Effector CD4-positive, alpha-beta T cell (primary cell): ENCODE measurements at places on chromosomes 12 and 14.
A peak's percentile ranks its signal among the peaks of the same experiment; 100 is the strongest.

DNA sequence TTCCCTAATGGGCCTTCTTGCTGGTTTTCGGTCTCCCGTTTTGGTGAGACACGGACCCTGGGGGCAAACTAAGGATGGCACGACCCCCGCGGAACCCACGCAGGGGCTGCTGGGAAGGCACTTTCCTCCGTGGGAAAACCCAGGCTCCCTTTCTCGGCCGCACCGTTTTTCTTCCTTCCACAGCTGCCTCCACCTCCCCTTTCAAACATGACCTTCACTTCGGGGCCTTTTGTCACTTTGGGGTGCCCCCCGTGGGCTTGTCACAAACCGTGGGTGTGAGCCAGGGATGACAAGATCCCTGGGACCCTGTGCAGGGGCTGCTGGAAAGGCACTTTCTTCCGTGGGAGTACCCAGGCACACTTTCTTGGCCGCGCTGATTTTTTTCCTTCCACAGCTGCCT, 268.7 kb downstream of the ALG10 start:
- no peak for DNase-seq

GRCh38 chr12:51911788-51912711, 4.7 kb downstream of the ACVRL1 start:
- DNase-seq, result no peak

GRCh38 chr14:22555384-22556011, 33.5 kb downstream of the DAD1 start:
- peak; percentile 66 for DNase-seq

- DNase-seq, result no peak
Observed at GRCh38 chr14:61416591-61416990, 95.2 kb downstream of the PRKCH start.

DNA sequence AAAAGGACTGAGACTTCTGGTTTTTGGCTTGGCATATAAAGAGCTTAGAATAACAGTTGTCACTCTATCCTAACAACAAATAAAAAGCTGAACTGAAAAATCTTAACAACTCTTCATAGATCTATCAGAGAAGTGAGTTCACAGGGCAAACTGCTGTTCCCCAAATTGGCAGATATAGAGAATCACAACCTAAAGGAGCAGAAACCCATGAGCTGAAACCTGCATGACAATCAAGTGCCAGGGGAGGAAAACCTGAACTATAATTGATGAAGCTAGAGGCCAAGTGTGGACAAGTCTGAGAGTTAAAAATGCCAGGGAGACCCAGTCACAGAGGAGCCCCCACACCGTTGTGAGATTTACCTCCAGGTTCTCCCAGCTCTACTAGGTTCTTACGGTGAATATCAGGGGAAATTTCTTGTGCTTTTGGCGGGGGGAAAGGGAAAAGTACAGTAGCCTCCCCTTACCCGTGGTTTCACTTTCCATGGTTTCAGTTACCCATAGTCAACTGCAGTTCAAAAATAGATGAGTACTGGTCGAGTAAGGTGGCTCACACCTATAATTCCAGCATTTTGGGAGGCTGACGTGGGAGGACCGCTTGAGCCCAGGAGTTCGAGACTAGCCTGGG, 53.9 kb downstream of the ATF7 start:
- no peak for DNase-seq

GRCh38 chr14:80080601-80081000, 130.7 kb downstream of the DIO2 start:
- DNase-seq, result no peak

DNA sequence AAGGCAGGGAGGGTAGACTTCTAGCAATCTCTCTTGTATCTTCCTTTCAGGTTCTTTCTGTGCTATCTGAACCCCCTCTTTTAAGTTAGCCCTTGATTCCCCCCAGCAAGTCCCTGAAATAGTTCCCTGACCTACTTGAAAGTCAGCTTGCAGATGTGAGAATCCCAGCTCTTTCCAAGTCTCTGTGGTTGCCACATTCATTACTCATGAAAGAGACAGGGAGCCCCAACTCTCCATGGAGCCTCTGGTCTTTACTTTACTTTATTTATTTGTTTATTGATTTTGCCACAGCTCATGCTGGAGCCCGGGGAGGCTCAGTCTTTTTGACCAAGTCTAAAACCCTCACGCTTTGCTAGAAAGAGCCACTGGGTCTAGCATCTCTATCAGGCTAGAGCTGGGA, 193.6 kb upstream of the FAR2 start:
- DNase-seq, result no peak

DNA sequence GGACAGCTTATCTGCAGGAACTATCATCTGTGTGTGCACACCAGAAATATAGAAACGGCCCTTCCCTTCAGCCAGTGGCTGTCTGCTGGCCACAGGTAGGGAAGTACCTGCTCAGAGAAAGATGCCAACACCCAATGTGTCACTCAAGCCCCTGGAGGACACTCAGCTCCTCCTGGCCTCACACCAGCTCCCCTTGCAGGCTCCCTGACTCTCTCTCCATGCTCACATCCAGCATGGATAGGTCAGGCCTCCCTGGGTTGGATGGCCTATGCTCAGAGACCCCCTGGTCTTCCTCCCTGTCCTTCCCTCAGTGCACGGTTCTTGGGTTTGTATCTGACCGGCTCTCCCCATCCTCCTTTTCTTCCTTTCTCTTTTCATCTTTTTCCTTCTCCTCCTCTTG, 202.1 kb downstream of the BCL11B start:
- no peak for DNase-seq

DNA sequence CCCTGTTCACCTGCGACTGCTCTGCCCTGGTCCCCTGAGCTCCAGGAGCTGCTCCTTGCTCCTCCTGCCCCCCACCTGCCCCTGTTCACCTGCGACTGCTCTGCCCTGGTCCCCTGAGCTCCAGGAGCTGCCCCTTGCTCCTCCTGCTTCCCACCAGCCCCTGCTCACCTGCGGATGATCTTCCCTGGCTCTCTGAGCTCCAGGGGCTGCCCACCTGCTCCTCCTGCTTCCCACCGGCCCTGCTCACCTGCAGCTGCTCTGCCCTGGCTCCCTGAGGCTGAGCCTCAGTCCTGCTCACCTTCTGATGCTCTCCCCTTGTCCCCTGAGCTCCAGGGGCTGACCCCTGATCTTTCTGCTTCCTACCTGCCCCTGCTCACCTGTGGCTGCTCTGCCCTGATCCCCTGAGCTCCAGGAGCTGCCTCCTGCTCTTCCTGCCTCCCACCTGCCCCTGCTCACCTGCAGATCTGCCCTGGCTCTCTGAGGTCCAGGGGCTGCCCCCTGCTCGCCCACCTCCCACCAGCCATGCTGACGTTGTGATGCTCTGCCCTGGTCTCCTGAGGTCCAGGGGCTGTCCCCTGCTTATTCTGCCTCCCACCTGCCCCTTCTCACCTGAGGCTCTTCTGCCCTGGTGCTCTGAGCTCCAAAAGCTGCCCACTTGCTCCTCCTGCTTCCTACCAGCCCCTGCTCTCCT, 219.2 kb downstream of the TMEM121 start:
- no peak for DNase-seq

GRCh38 chr12:49961111-49961922, at the start of gene AQP5:
Gene AQP5 (plus strand): TSS chr12:49961872. CDS start chr12:49962018, 146 bp downstream.
- DNase-seq, result no peak

- no peak for DNase-seq
Observed at GRCh38 chr14:37027188-37027824, 145.1 kb downstream of the SLC25A21 start.

- no peak for DNase-seq
Observed at GRCh38 chr14:74616996-74617700, 5.1 kb upstream of the LTBP2 start.

GRCh38 chr12:7289743-7290142, 14.1 kb upstream of the ACSM4 start:
- DNase-seq, result no peak

DNA sequence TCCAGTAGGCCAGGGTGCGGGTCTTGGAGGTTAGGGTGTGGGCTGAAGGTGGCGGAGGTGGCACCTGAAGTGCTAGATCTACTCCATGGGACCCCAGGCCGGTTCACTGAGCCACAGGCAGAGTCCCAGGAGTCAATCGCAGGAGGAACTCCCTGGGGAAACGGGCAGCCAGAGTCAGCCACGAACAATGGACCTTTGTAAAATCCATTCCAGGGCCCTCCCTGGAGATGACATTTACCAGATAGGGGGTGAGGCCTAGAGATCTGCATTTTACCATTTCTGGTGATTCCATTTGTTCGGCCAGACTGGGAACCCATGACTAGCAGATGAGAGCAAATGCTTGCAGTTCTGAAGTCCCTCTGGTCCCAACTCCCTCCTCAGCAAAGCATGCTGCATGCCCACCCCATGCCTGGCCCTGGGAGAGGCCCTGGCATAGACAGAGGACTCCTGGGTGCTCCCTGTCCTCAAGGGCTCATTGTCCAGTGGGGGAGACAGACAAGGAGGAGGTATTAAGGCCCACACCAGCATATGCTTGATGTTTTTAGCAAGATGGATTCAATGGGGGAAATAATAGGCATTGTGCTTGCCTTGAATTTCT, 115.5 kb downstream of the EML1 start:
- DNase-seq, result no peak

DNA sequence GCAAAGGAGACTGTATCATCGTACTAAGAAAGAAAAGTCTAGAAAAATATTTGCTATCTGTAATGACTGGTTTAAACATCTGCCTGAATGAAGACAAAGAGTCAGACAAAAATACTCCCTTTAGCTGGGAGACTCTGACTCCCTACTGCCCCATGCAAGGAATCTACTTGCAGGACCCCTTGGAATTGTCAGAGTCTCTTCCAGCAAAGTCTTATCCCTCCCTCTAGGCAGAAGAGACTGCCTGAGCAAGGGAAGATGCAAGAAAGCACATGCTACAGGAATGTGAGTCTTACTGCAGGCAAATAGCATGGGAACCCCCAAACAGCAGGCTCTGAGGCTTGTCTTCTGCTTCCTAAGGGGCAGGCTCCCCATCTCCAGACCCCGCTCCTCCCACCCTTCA, 154.0 kb downstream of the KCNA5 start:
- no peak for DNase-seq

DNA sequence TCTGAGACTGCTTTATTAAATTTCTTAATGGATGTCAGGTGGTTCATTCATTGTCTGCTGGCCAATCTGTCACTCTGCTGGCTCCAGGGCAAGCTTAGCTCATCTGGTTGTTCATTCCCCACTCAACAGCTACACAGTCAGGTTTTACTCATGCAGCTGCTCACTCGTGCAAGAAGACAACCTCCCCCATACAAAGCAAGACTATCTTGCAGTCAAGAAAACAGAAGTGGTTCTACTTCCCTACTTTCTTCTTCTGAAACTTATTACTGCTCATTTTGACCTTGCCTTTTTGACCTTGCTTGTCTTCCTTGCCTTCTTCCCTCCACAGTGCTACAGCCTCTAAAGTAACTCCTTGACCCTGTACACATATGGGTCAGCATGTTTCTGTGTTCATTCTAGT, 277.9 kb downstream of the SSPN start:
- DNase-seq, result no peak

DNA sequence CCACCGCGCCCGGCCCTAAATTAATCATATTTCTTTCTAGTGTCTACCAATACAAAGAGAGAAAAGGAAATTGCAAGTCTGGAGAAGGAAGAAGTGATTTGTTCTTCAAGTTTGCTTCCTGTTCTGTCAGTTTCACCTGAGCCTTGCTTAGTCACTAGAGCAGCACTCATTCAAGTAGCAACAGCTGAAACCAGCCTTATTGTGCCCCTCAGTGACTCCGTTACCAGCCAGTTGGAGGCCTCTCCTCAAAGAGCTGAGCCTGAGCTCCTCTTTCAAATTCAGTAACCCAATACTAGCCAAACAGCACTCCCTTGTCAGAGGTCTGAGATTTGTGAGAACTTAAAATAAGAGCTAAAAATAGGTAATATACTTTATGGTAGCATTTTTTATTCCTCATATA, 17.4 kb downstream of the PAWR start:
- DNase-seq, result no peak

- DNase-seq, result no peak
Observed at GRCh38 chr12:106267535-106267934, 19.7 kb upstream of the CKAP4 start.

- DNase-seq, result no peak
Observed at GRCh38 chr14:32018391-32019092, 58.6 kb upstream of the ARHGAP5 start.

DNA sequence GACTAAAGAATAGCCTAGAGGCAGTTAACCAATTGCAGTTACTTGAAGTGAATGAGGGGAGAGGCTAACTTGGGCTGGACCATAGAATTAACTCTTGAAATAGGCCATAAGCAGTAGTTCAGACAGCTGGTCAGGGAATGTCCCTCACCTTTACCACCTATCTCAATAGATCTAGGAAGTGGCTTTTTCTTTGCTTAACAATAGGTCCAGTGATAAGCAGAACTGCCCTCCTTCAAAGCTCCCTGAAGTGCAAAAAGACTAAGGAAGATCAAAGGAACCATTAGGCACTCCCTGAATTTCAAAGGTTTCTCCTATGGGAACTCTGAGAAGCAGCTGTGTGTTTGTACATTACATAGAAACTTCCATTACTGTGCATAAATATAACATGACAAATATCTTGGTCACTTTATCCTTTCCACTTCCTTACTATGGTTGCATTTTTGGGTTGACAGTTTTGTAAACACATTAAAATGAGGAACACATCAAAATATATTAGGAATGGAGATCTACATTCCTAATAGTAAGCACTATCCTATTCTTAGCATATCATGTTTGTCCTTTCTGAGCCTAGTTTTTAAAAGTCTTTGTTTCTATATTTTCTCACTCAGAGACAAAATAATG, 7.2 kb upstream of the NAA30 start:
- DNase-seq, result no peak

DNA sequence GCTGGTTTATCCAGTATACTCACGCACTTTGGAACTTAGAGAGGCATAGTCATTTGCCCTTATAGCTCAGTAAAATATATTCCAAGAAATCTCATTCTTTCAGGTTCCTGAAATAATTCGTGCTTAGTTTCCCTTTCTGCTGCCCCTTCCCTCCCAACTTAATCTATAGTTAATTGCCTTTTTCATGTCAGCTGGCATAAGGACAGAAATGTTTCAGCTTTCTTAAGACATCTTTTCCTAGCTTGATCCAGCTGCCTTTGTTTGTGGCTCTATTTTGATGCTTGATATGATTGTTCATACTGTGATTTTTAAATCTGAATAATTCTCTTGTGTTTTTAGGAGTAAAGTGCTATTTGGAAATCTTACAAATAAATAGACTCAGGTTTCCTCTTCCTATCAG, 120.0 kb upstream of the SEL1L start:
- no peak for DNase-seq

GRCh38 chr12:74415633-74416032, 122.0 kb upstream of the ATXN7L3B start:
- no peak for DNase-seq
